ENCODE measurements at places on chromosomes 7 and 10.

DNA sequence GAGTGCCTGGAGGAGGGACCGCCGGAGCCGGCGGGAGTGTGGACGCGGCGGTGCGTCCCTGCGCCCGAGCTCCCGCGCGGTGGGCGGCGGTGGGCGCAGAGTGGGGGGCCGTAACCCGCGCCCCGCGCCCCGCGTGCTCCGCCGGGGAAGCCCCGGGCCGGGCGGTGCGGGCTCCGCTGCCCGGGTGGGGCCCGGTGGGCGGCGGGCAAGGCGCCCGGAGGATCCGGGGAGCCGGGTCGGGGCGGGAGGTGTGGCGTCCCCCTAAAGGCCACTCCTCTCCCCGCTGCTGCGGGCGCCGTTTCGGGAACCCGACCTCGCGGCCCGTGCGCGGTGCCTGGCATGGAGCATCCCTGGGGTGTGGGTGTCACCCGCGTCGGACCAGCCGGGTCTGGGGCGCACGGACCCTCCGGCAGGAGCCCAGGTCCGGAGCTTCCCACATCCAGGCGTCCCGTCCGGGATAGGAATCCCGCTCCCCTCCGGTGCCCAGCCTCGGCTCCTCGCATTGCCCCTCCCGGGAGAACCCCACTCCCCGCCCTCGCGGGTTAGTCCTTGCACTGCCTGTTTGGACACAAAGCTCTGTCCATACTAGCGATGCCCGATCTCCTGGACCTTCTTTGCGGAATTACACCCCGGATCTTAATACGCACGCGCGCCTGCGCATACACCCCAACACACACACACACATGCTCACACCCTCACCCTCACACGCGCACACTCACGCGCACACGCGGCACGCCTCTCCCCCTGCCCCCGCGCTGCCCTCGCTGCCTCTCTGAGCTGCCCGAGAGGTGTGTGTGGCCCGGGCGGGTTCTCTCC is 723 bp downstream of the MTURN start:
- DNase-seq, result peak; percentile 72

DNA sequence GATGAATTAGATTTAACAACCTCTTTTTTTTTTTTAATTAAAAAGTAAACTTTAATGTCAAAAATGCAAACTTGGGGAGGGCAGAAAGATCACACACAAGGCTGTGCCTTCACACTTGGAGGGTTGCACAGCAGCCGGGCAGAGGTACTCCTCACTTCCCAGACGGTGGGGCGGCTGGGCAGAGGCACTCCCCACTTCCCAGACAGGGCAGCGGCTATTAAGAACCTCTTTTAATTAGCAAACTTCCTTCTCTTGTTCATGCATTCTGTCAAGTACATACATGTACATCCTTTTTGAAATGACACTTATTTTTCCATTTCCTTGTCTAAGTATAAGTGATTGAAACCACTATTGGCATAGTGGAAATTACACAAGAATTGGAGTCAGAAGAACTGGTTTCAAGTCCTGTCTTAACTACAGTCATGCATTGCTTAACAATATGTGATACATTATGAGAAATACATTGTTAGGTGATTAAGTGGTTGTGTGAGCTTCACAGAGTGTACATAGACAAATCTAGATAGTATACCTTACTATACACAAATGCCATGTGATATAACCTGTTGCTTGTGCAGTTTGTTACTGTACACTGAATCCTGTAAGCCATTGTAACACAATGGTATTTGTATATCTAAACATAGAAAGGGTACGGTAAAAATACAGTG is 26.5 kb downstream of the BTRC start:
- no peak for DNase-seq

- no peak for DNase-seq
These were observed 59.6 kb upstream of the TRIM24 start for GRCh38 chr7:138400400-138400886.

DNA sequence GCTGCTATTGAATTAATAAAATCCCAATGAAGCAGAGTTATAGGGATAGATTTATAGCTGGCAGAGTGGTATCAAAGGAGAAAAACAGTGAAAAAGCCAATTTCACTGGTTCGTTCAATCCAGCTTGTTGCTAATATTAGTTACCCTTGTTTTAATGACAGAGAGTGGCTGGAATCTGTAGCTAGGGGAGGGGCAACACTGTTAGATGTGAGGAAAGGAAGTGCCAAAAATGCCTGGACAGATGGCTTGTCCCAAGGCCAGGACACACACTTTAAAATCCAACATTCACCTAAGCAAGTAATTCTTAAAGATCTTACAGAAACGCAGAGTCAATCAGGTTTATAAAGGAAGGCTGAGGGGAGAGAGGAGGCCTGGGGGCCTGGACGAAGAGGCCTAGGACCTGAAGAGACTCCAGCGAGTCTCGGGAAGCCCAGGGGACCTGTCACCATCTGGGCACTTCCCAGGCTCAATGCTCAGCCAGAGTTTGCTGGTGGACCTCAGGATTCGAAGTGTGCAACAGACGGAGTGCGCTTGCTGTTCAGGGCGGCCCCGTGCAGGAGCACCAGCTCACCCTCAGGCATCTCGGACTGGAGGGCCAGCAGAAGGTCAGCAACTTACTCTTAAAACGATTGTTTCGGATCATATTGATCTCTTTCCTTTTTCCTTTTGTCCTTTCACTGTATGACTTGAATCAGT is 36.7 kb downstream of the TMEM248 start:
- DNase-seq, result no peak

- no peak for DNase-seq
These were observed 1082.4 kb downstream of the KCNMA1 start for GRCh38 chr10:76555067-76555670.

DNA sequence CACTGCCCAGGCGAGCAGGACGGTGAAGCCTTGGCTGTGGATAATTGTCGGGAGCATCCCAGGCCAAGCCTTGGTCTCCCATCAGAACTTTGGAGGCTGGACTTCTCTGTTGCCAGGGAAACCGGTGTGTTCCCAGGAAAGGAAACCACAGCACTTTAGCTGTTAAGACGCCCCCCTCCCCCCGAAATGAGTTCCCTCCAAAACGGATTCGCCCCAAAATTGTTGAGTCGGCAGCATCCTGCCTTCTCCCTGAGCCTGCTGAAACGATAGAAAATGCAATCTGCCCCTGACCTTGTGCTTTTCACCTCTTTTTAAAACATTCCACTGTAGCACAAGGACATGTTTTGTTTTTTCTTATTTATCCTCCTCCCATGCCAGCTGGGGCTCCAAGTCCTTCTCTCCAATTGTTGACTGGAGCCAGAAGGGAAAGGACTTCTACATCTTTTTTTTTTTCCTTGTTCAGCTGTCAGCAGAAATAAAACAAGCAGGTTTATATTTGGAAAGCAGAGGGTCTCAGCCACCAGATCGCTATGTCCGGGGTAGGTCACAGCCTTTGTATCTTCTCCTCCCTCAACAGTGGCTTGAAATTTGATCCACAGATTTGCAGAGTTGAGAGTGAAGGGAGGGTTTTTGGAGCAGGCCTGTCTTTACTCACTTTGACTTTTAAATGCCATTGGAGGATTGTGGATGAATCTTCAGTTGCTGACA is 116.5 kb downstream of the ZMIZ1 start:
- no peak for DNase-seq

DNA sequence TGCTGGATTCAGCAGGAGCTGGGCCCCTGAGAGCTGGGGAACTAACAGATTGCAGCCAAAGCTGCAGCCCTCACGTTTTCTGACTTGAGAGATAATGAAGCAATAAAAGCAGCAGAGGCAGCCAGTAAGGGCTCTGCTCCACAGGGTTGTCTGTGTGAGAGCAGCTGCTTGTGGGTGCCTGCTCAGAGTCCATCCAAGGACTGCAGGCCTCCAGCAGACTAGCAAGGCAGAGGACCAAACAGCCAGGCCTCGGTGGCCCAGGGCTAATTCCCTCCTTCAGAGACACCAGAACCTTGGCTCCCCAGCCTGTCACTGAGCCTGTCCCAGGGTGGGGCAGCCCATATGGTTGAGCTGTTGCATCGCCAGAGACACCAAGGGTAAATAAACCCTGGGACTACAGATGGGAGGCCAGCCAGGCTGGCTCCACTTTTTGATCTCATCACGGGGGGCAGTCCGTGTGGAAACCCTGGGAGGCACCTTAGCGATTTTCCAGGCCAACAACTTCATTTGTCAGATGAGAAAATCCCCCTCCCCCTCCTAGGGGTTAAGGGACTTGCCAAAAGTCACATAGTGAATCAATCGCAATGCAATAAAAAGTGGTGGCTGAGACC is 229.2 kb downstream of the WDR11 start:
- no peak for DNase-seq

DNA sequence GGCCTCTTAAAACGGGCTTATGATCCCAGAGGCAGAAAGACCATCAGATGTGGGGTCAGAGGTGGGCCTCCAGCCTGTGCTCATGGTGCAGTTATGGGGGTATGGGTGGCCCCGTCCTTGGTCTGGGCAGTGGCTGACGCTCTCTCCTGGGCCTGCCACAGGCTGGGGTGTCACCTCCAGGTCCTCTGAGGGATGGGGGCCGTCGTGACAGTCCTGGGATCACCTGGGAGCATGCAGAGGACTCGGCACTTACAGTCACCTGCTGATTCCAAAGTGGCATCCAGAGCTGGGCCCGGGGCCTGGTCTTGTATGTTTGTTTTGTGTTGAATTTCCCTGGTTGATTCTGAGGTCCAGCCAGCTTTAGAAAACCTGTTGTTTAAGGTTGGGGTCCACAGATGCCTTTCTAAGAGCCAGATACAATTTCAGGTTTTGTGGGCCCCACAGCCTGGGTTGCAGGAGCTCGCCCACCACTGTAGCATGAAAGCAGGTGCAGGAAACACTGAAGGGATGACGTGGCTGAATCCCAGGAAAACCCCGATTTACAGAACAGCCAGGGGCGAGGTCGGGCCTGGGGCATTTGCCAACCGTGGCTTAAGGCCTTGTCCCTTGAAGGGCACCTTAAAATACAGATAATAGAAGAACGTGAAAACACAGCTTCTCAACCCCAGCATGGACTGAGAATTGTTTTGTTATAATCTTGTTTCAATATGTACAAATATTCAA is 170.7 kb upstream of the PPP2R2D start:
- DNase-seq, result peak; percentile 41

GRCh38 chr7:145884716-145885514 is 231.7 kb upstream of the CNTNAP2 start:
- no peak for DNase-seq

GRCh38 chr10:89458291-89458690 is 43.9 kb downstream of the IFIT5 start:
- DNase-seq, result no peak

GRCh38 chr10:8078027-8078426 is 23.5 kb downstream of the GATA3 start:
- no peak for DNase-seq

GRCh38 chr10:32163762-32164148 is 107.5 kb upstream of the KIF5B start:
- DNase-seq, result no peak

GRCh38 chr7:117217106-117218035 is 105.5 kb downstream of the WNT2 start:
- no peak for DNase-seq

- no peak for DNase-seq
These were observed 186.8 kb downstream of the COBL start for GRCh38 chr7:51129527-51130472.

DNA sequence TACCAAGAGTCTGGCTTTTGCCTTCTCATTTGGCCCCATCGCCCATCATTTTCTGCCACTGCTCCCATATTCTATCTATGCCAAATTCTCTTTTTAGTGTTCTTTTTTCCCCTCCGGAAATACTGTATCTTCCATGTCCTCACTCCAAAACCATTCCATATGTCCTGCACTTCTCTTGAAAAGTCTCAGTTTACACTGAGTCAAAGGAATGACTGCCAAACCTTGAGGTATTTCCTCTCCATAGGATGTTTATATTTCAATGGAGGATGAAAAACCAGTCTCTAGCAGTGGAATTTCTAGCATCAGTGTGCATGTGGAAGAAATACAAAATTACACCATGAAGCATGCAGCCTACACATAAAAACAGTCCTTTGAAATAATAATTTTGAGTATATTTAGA is 121.4 kb upstream of the PHYHIPL start:
- no peak for DNase-seq

All from ecto neural progenitor cell (in vitro differentiated cells).